ENCODE measurements at places on chromosomes 6 and 20. TPM values are rescaled to one million over a fixed set of nuclear protein-coding genes. Genes with fewer than 3 reads are reported as not detected.

LY6G6D gene
- not detected for total RNA-seq

CBLN4 gene
- not detected for total RNA-seq

LRRN4 gene
- 2.2 TPM for total RNA-seq

FRK gene
- total RNA-seq = 0.12 TPM

RAET1E gene
- total RNA-seq = not detected

TMEM200A gene
- total RNA-seq = 22.7 TPM

MRAP2 gene
- 10.2 TPM for total RNA-seq

CDH4 gene
- 4.2 TPM for total RNA-seq

IL17A gene
- total RNA-seq = not detected

COL9A1 gene
- total RNA-seq = 14.1 TPM

SLC22A16 gene
- not detected for total RNA-seq

RAB23 gene
- total RNA-seq = 16.0 TPM

RING1 gene
- total RNA-seq = 16.0 TPM

CAPN11 gene
- total RNA-seq = 1.7 TPM

HLA-DQB2 gene
- not detected for total RNA-seq

C6orf47 gene
- total RNA-seq = 15.0 TPM

ERVFRD-1 gene
- total RNA-seq = not detected

BPIFB1 gene
- not detected for total RNA-seq

CLPSL2 gene
- not detected for total RNA-seq

CASS4 gene
- total RNA-seq = 0.12 TPM
